Thoracic aorta (tissue), 2 donors: ENCODE measurements at places on chromosomes 5 and 9. TPM values are rescaled to one million over a fixed set of nuclear protein-coding genes. Genes with fewer than 3 reads are reported as not detected.

The LPAR1 gene
- 94.0 TPM for total RNA-seq

The GZMA gene
- 1.1 TPM for total RNA-seq

The SHISAL2B gene
- not detected for total RNA-seq

The ANKRD34B gene
- not detected for total RNA-seq

DNA sequence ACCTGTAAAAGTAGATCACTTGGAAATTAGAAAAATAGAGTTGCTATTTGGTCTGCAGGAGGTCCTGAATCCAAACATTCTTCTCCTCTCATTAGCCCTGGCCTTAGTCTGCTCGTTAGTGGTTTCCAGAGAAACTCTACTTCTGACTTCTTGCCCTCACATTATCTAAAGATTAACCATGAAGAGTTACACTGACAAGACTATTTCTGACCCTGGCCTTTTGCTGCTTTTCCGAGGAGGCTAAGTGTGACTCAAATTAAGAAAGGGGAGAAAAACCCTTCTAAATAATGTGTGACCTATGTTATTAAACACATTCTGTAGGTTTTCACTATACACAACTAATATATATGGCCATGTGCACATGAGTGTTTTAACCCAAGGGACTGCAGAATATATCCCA, 302.4 kb downstream of the RAB3C start:
- DNase-seq = no peak

DNA sequence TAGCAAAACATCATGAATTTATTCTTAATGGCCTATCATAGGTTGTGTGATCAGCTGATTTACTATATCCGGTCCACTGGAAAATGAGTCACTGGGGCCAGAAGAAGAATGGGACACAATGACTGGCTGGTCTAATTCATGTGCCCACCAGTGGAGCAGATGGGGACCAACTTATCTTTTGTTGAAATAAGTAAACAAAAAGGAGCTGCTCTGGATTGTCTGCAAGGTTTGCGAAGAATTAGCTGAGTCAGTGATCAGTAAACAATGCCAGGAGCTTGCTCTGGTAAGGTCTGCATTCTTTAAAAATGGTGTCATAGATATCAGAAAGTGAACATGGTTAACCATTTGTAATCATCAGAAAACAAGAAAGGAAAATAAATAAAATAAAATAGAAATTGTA, 128.0 kb downstream of the RASEF start:
- DNase-seq = no peak

DNA sequence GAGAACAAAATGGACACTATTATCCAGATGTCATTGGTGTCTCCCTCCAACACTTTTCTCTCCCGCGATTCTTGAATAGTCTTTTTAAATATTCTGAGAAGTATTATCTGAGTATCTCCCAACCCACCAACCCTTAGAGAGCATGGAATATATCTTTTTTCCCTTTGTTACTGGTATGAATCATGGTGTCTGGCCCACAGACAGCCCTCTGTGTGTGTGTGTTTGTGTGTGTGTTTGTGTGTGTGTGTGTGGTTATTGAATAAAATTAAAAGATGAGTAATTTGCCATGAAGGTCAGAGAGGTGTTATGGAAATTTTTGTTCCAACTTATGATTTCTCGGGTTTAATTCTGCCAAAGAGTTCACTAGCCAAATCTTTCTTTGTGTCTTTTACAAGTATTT, 47.7 kb downstream of the CAMK4 start:
- DNase-seq = no peak

- DNase-seq = no peak
These were observed 11.9 kb downstream of the EHMT1 start for GRCh38 chr9:137630679-137631078.

DNA sequence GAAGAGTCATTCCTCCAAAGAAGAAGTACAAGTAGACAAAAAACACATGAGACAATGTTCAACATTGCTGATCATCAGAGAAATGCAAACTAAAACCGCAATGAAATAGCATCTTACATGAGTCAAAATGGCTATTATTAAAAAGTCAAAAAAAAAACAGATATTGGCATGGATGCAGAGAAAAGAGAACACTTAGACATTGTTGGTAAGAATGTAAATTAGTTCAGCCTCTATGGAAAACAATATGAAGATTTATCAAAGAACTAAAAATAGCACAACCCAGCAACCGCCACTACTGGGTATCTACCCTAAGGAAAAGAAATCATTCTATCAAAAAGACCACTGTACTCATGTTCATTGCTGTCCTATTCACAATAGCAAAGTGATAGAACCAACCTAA, 157.5 kb downstream of the CHSY3 start:
- DNase-seq = no peak
